Left lung (tissue), 14 donors: ENCODE measurements at places on chromosomes 12 and 14. TPM values are rescaled to one million over a fixed set of nuclear protein-coding genes. Genes with fewer than 3 reads are reported as not detected.

GRCh38 chr12:14156606-14157005, 175.2 kb upstream of the GRIN2B start:
- no peak for DNase-seq

- DNase-seq, result no peak
Measured at GRCh38 chr12:32502693-32503502, 103.5 kb downstream of the FGD4 start.

DNA sequence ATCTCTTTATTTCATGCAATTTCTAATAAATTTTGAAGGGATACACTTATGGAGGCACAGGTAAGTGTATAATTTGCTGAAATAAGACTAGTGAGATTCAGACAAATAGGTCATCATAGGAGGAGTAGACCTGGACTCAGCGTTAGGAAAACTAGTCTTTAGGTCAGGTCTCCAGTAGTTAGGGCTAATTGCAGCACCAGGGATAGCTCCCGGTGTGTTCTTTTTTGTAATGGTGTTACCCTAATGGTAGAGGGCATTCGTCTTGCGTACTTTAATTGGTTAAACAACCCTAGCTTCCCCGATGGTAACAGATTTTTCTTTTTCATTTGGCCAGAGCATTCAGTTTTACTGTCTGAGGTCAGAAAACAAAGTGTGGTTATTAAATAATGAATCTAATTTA, 64.9 kb downstream of the ARID2 start:
- no peak for DNase-seq

GRCh38 chr12:114835031-114835430, 151.1 kb upstream of the TBX3 start:
- no peak for DNase-seq

GRCh38 chr12:70006619-70006973, 181.6 kb downstream of the MYRFL start:
- DNase-seq, result no peak

RASSF9 gene
- 16.5 TPM for polyA plus RNA-seq

KCNA5 gene
- polyA plus RNA-seq, result 1.8 TPM

GRCh38 chr14:80087411-80087810, 123.9 kb downstream of the DIO2 start:
- DNase-seq, result no peak

GRCh38 chr12:95815632-95816212, 25.2 kb upstream of the NTN4 start:
- no peak for DNase-seq

SMOC1 gene
- polyA plus RNA-seq, result 2.3 TPM

NXPH4 gene
- 0.80 TPM for polyA plus RNA-seq

DNA sequence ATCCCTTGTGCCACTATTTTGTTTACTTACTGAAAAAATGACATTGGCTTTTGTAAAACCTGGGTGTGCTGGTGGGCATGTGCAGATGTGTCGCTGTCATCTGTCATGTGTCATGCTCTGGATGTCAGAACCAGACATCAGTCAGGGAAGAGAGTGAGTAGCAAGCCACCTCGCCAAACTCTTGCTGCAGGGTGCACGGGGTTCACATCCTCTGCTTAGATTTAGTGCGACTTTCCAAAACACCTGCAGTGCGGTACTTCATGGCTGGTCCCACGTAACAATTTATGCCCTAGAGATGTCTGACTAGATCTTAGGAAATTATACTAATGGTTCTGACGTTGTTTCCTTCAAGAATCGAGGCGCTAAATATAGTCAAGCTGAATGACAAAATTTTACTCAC, 106.7 kb downstream of the CRADD start:
- no peak for DNase-seq

DNA sequence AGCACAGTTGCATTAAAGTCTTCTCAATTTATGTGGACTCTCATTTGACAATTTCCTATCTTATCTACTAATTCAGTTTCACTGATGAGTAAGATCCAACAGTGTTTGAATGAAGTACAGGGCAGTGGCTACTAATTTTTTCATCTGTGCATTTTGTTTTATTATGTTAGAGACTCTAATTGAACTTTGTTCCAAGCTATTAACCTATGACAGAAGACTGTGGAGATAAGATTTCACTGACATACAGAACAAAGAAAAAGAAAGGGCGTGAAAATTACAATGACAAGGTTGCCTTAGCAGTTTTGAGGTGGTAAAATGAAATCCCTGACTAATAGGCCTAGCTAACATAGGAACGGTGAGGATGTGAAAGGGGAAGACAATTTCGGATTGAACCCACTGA, 153.2 kb upstream of the SOX5 start:
- DNase-seq, result no peak

DNA sequence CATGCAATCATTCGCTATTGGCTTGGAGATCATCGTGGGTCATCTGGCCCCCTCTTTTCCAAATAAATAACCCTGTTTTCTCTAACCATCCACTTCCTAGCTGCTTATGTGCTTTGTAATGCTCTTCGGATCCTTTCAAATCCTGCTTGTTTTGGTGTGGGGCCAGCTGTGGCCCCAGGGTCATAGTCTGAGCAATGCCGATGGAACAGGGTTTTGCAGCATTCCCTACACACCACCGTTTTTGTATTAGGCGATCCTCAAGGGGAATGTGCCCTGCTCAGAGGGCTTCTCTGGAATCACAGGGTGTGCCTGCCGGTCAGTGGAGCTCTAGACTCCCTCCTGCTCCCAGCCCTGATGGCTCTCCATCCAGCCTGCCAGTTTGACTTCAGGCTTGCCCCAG, 78.1 kb upstream of the NRXN3 start:
- DNase-seq, result no peak

SMAGP gene
- 18.8 TPM for polyA plus RNA-seq

GRCh38 chr12:79886917-79887519, 47.9 kb downstream of the PPP1R12A start:
- no peak for DNase-seq

GRCh38 chr12:80709811-80710726, 2.6 kb downstream of the MYF6 start:
- DNase-seq, result no peak

DNA sequence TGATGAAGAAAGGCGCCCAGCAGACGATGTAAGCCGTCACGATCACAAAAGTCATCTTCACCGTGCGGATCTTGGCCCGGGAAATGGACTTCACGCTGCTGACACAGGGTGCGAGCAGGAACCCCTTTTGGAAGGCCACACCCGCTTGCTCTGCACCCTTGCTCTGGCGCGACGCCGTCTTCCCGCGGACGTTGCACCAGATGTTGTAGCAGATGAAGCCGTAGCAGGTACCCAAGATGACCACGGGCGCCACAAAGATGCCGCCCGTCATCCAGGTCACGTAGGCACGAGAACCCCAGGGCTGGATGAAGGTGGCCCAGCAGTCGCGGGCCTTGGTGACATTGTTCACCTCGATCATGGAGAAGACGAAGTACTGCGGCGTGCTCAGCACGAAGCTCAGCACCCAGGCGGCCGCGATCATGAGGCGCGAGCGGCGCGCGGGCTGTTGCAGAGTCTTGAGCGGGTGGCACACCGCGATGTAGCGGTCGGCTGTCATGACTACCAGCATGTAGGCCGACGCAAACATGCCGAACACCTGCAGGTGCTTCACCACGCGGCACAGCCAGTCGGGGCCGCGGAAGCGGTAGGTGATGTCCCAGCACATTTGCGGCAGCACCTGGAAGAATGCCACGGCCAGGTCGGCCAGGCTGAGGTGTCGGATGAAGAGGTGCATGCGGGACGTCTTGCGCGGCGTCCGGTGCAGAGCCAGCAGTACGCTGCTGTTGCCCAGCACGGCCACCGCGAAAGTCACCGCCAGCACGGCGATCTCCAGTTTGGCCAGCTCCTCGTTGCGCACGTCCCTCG, 890 bp downstream of the AVPR1A start:
- no peak for DNase-seq

CAPS2 gene
- polyA plus RNA-seq, result 5.2 TPM

CLBA1 gene
- polyA plus RNA-seq, result 11.5 TPM

DNA sequence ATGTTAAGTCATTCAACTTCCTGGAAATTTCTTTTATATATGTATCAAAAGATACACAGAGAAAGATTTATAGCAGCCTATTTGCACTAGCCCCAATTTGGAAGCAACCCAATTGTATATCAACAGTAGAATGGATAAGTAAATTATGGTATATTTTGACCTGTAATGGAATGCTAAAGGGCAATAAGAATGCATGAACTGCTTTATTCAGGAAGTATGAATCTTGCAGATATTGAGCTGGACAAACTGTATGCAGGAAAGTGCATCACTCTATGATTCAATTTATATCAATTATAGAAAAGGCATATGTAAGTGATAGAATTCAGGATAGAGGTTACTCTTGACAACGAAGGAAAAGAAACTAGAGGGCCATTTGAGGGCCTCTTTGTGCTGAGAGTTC, 913.1 kb upstream of the FBXO33 start:
- no peak for DNase-seq

DNA sequence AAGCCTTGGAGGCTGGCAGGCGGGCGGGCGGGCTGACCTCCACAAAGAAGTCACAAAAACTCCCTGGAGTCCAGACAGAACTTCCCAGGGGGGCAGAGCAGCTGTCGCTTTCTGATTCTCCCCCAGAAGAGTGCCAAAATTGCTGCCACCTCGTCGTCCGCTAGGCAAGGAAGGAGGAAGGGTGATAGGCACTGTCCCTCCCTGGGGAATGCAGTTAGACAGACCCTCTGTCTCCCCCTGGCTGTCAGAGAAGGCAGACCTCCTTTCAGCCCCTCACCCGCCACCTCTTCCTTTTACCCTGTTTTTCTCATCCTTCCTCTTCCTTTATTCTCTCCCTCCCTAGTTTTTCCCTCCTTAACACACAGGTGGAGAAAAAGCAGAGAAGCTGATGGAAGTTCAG, 18.7 kb downstream of the GRIN2B start:
- DNase-seq, result no peak

DNA sequence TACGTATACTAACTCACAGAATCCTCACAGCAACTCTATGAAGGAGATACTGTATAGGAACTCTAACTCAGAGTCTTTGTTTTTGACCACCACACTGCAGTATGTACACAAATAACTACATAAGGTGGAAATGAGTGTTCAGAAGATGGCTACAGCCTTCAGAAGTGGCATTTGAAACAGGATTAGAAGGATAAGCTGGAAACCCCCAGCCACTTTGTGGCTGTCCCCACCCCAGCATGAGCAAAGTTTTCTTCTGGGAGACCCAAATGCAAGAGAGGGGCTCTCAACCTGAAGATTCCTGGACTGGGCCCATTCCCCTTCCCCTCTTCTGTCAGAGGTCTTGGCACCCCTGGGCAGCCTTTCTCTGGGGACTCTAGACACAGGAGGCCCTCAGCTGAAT, 43.2 kb upstream of the PNMA1 start:
- DNase-seq, result no peak

GRCh38 chr12:28830491-28830890, 318.6 kb upstream of the FAR2 start:
- DNase-seq, result no peak

KRT86 gene
- polyA plus RNA-seq, result 0.09 TPM

DNA sequence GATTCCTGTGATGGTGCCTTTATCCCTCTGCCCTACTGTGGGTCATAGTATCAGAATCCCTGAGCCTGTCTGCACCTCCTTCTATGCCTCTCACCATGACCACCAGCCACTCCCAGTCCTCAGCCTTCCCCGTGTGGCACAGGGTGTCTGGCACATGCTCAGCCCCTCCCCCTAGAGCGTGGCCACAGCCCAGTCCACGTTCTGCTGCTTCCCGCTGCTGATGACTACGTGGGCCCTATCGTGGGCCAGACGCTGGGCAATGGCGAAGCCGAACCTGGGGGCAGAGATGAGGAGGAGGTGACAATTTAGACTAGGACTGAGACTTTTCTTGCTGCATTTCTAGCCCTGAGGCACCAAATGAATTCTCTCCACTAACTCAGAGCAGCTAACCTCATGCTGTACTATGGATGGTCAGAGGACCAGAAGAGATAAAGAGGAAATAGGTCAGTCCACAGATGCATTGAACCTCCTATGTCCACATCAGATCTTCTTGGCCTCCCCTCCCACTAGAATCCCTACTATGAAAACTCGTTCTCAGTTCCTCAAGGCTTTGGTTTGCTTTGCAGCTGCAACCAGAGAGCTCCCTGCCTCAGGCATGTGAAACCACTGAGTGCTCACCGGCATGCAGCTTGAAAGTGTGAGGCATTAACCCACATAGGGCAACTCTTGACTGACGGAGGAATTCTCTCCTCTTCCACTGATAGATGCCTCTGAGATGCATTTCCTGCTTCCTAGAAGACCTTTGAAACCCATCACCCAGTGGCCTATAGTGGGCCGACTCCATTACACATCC, 126.3 kb upstream of the DHRS4 start:
- DNase-seq, result no peak

GRCh38 chr14:36661506-36662257, at the start of gene PAX9:
TSS of gene PAX9 (plus strand) at chr14:36661860. CDS start at chr14:36662090, 230 bp downstream.
- DNase-seq, result no peak

DNA sequence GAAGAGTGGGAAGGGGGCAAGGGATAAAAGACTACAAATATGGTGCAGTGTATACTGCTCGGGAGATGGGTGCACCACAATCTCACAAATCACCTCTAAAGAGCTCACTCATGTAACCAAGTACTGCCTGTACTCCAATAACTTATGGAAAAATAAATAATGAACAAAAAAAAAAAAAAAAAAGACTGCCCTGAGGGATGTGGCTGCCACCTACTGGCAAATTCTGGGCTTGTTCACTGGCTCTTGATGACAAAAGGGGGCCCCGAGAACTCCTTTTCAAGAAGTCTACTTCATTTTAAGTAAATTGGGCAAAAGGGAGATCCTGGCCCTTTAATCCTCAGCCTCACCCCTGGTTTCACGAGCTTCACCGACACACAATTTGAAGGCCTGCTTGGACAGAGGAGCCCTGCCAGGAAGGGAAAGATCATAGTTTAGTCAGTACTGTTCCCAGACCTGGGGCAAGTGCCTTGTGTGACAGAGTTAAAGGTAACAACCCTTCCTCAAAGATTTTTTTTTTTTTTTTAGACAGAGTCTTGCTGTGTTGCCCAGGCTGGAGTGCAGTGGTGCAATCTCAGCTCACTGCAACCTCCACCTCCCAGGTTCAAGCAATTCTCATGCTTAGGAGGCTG, 26.1 kb upstream of the STAC3 start:
- DNase-seq, result no peak

- no peak for DNase-seq
Measured at GRCh38 chr12:4214877-4215228, 58.7 kb upstream of the CCND2 start.

DNA sequence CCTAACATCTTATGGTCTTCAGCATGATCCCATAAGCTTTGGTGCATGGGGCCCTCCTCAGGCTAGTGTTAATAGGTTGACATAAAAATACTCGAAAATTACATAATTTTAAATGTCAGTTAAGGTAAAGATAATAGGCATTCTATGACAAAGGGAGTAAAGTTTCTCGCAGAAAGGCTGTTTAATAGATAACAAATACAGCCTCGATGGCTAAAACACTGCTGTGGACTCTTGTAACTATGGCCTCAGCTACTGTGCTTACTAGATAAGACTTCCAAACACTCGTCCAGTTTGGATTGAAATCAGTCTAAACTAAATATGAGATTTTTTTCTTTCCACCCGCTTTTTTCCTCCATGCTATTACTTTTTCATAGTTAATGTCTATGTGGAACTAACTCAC, 23.2 kb upstream of the MGST1 start:
- DNase-seq, result no peak

- no peak for DNase-seq
Measured at GRCh38 chr14:95144849-95145248, 12.5 kb downstream of the DICER1 start.

TBX5 gene
- 57.0 TPM for polyA plus RNA-seq

- no peak for DNase-seq
Measured at GRCh38 chr14:64391113-64391725, 3.1 kb downstream of the MTHFD1 start.

OR6C2 gene
- polyA plus RNA-seq, result not detected
